Stimulated activated memory B cell treated with anti-CD40 and anti-IgM and Interleukin-4, amounts not matched to agents 10 μg/mL and 1 μg/mL and 100 μg/mL, for 72 hours (primary cell): ENCODE measurements at places on chromosomes 5 and 9.

DNA sequence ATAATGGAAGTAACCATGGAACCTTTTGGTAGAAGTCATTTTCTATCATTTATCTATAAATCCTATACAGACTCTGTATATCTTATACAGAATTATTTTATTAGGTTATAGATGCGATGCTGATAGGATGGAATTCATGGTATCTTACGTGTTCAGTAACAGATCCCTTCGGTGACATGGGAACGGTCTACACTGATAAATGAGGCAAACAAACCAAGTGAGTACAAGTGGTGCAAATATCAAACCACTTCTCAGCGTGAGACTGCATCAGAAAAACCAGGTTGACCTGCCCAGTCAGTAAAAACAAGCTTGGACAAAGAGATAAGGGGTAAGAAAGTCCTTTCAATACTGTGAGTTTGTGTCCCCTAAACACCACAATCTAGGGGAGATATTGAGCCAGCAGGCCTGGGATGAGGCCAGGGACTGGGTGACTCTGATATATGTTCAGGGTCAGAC is 215.5 kb downstream of the GAPVD1 start:
- ATAC-seq: no peak

DNA sequence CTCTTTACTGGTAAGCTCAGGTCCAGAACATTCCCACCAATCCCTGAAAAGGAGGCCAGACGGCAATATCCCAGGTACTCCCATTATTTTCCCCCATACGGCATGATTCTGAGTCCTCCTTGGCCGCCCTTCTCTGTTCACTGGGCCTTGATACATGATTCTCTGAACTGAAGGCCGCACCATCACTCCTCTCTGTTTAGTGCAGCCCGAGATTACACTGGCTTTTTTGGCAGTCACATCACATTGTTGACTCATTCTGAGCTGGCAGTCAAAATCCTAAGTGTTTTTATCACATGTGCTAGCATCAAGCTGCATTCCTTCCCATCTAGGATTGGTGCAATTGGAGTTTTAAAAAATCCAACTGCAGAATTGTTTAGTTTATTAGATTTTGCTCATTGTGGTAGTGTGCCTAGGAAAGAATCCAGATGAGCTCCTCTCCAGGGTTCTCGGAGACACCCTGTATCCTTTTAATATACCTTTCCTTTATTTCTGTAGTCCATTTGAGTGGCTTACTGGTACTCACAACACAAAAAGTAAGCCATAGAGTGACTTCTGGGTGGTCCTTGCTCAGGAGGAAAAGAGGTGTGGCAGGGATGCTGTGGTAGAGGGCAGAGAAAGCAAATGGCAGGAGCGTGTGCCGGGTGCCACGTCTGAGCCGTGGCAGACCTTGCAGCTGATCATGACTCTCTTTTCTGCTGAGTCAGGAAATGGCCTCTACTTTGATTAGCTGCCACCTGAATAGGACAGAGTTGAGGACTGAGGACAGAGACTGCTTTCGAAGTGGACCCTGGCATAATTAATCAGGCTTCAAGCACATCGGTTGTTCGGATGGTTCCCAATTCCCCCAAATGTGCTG is 121.1 kb upstream of the IL12B start:
- ATAC-seq: no peak

- ATAC-seq: no peak
Measured at GRCh38 chr9:104075801-104076753, 18.0 kb upstream of the SMC2 start.

GRCh38 chr5:146475190-146475780 is 28.2 kb downstream of the TCERG1 start:
- no peak for ATAC-seq

DNA sequence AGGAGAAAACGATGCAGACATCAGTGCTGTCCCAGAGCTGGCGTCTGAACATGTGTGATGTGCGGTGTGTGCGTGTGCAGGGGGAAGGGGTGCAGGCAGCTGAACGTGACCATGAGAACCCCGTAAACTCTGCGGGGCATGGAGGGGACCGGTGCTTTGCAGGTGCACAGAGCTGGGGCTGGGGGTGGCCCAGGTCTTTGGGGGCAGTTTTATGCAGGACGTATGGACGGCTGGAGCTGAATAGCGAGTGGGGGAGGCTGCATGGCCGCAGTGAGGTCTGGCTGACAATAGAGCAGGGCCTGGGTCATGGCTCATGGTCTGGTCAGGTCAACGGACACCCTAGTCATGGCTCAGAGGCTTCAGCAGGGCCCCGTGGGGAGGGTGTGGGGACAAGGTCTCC is 3.3 kb upstream of the EXOC3 start:
- no peak for ATAC-seq

DNA sequence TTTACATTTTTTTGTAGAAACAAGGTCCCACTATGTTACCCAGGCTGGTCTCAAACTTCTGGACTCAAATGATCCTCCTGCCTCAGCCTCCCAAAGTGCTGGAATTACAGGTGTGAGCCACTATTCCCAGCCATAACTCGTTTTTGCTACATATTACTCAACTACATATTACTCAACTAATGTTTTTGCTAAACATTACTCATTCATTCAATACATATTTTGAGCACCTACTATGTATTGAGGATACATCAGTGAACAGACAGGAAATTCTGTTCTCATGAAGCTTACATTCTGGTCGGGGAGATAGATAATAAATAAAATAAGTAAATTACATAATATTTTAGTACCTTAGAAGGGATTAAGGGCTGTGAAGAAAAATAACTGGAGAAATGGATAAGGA is 34.9 kb upstream of the STOM start:
- ATAC-seq: no peak

DNA sequence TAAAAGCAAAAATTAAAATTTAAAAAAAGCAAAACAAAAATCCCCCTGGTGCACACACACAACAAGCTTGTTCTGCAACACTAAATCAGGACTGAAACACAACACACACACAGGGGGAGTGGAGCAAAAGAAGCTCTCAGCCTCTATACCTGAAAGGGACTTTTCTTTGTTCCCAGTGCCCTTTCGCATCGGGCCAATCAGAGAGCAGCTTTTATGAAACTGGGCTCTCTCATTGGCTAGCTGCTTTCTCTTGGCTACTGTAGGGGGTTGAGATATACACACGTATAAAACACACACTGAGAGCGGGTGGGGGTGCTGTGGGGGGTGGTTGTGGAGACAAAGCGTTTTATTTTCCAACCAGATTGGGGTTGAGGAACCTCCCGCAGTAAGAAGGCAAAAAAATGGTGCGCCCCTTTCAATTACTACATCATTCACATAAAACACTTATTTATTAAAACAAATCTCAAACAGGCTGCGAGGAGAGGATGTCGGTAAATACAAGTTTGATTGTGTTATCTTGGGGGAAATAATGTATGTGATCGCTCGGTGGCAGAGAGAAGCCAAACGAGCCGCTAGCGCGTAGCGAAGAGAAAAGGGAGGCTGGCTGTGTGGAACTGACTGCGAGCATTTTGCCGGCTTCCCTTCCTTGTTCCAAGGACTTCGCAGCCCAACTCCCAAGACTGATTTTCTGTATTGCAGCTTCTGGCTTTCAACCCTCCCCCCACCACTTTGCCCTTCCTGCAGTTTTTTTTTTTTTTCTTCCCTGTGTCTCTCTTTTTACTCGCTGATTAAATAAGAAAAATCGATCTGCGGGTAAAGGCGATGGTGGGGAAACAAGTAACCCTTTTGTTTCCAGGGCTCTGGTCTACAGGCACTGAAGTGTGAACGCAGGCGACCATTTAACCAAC is 2.5 kb upstream of the ZNF608 start:
- ATAC-seq: peak; percentile 92

DNA sequence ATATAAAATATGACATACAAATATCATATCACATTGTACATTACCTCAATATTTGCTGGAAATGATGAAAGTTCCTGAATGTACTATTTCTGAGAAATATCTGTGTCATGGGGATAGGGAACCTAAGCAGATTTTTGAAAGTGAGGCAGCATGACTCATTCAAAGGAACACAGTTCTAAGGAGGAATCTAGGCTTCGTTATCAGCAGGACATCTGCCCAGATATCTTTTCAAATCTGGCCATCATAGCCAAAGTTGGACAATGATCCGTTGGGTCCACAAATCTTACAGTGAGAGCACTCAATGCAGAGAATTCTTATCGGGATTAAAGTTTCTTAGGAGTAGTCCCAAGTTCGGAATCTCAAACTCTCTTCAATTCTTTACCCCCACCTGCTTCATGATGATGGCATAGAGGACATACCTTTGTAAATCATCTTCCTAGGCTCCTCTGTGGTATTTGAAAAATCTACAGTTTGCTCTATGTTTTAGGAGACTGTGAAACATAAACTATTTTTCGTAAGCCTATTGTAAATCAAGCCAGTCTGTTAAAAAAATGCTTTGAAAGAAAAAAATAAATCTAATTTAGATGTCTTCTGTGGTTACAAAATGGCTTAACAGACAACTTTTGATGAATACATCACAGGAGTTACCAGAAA is 29.4 kb upstream of the ALDH1A1 start:
- no peak for ATAC-seq

DNA sequence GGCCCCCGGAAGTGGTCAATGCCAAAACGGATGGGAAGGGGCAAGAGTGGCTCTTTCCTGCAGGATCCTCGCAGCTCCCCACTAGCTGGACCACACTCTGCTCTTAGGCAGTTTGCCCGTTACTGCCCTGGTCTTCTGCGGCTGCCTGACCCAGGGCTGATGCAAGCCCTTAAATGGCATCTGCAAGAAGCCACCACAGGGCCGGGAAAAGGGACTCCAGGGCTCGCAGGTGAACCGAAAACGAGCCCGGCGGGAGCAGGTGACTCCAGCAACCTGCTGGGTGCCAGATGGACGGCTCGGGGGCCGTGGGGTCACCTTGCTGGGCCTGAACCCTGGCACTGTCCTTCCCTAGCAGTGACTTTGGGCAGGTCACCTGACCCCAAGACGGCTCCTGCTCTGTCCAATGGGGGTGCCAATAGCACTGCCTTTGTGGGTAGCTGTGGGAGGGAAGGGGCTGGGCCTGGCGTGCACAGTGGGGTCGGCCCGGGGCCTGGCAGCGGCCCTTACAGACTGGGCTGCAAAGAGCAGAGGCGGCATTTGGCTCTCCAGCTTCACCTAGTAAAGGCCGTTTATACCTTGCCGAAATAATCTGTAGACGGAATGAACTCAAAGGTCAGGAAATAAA is 1.3 kb downstream of the TMEM250 start:
- peak; percentile 24 for ATAC-seq
